Caki2 (cell line): ENCODE measurements at places on chromosomes 11 and 22. TPM values are rescaled to one million over a fixed set of nuclear protein-coding genes. Genes with fewer than 3 reads are reported as not detected.

Gene DERL3
- total RNA-seq: 8.9 and 12.5 TPM in 2 replicates

Gene HYLS1
- total RNA-seq: 6.5 and 7.9 TPM in 2 replicates

Gene KCNC1
- total RNA-seq: 0.68 TPM in 1 of 2 replicates, not detected in the other

- DNase-seq: peak; percentile 33
Observed at GRCh38 chr11:100925935-100926334, 203.7 kb downstream of the PGR start.

DNA sequence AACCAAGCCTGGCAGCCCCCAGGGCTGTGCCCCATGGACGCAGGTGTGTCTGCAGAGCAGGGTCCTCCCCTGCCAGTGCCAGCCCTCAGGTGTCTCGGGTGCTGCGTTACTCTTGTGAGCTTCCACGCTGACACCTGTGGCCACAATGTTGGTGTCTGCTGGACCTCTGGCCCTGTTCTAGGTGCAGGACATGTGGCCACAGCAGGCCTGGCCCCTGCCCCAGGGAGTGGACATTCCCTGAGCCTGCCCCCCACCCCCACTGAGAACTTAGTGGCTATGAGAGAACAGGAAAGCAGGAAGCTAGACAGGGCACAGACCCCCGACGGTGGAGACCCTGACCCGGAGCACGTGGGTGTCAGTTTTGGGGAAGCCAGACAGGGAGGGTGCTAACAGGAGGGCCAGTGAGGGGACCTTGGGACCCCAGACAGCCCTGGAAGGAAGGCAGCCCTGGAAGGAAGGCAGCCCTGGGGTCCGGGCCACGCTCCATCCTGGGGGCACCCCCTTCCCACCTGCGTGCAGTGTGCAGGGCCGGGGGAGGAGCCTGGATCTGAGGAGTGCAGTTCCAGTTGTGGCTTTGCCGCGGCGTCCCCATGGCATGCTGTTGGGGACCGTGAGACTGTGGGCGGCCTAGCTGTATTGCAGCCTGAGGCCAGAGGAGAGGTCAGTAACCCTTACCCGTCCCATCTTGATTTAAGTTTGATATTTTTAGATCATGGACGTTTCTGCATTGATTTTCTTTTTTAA lies 43.9 kb upstream of the PPARA start:
- DNase-seq: no peak
